ENCODE measurements at places on chromosomes 11 and 22.

- DNase-seq = no peak
Observed at GRCh38 chr11:20790622-20791021, 121.2 kb downstream of the NELL1 start.

- DNase-seq = no peak
Observed at GRCh38 chr22:44373234-44373633, 60.5 kb upstream of the SHISAL1 start.

GRCh38 chr11:10641912-10642697, 51.5 kb downstream of the IRAG1 start:
- DNase-seq = no peak

GRCh38 chr11:123547180-123547579, 107.2 kb downstream of the SCN3B start:
- DNase-seq = no peak
